ENCODE measurements at places on chromosomes 6 and 20. TPM values are rescaled to one million over a fixed set of nuclear protein-coding genes. Genes with fewer than 3 reads are reported as not detected.

Gene WFDC5
- not detected for total RNA-seq

DNA sequence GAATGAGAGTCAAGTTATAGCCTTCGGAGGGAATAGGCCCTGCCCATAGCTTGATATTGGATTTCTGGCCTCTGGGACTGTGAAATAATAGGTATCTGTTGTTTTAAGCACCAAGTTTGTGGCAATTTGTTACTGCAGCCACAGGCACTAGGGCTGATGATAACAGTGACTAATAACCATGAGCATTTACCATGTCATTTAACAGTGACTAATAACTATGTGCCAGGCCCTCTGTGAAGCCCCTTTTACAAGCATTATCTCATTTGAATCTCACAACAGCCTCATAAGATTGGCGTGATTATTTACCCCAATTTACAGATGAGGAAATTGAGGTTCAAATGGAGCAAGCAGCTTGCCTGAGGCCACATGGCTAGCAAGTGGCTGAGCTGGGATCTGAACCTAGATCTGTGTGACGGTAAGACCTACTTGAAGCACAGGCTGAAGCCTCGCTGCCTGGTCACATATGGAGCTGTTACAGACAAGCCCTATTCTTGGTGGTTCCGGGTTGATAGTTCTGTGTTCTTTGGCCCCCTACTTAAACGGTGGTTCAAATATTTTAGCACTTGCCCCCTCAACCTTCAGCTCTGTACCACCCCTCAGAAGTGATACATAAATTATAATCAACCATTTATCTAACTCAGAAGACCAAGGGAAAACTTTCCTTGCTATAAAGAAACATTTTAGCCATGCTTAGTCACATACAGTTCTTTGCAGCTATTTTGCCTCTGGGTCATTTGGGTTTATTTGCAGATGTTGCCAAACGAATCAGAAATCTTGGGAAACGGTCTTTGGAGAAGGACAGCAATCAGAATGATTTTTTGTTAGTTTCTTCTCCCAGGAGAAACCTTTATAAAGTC, 98.3 kb downstream of the ELOVL5 start:
- no peak for DNase-seq

DNA sequence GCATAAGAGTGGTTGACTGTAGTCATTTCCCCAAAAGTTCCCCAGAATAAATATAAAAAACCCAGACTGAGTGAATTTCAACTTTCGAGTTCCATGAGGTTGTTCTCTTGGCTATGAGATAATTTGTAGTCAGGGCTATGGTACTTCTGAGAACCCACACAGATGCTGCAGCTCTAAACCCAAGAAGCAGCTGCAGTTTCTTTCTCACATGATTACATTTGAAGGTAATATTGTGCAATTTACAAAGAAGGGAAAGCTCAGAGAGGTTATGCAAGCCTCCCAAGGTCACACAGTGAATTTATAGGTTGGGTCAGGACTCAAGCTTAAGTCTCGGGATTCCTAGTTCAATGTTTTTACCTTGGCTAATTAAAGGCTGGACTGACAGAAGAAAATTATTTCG, 29.7 kb upstream of the CD93 start:
- no peak for DNase-seq

Gene WFDC10B
- not detected for total RNA-seq

- DNase-seq = no peak
Measured at GRCh38 chr6:77361018-77361417, 102.3 kb downstream of the HTR1B start.

DNA sequence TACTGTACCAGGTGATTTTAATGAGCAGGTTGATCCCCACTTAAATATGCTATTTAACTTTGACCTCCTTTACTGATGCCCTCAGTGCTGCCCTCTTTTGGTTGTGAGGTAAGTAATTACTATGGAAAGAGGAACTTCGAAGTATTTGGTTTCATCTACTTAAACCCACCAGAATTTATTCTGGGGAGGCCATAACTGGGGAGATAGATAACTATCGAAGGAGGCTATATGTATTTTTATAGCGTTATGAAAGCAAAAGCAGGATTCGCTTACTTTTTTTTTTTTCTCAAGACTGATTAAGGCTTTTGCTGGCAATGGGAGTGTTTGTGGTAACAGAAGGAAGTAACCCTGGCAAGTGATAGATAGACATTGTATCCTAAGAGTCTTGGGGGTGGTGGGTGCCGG, 168.9 kb upstream of the CENPW start:
- no peak for DNase-seq

- no peak for DNase-seq
Measured at GRCh38 chr6:101935732-101936131, 542.2 kb downstream of the GRIK2 start.

Gene MAP3K7
- 35.1 TPM for total RNA-seq

- DNase-seq = no peak
Measured at GRCh38 chr20:63126876-63127699, 88.8 kb downstream of the YTHDF1 start.
